GM23248 (cell line): ENCODE measurements at places on chromosomes 11 and 22.

GRCh38 chr11:33525789-33526188, 174.8 kb downstream of the C11orf91 start:
- no peak for DNase-seq

GRCh38 chr11:1199751-1200610, 22.9 kb upstream of the MUC5B start:
- no peak for DNase-seq

GRCh38 chr11:17917556-17917955, 95.3 kb downstream of the SERGEF start:
- no peak for DNase-seq

- no peak for DNase-seq
Observed at GRCh38 chr11:99766811-99767210, 746.1 kb downstream of the CNTN5 start.

DNA sequence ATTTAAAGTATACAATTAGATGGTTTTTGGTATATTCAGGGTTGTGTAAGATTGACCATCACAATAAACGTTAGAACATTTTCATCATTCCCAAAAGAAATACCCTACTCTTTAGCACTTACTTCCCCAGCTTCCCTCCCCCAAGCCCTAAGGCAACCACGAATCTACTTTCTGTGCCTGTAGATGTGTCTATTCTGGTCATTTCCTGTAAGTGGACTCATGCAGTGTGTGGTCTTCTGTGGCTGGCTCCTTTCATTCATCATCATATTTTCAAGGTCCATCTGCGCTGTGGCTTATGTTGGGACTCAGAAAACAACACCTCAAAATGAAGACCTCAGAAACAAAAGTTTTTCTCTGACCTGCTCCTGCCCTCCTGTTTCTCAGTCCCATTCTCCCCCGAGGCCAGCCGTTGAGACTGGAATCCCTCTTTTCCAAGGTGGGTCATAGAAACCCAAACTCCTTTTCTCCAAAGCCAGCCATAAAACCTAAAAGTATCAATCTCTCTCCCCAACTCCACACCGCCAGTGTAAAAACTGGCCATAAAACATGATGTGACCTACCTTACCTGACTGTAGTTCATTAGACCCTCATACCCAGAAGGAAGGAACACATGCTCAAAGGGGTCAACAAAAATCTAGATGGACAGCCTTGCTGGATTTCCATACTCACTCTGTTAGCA, 12.9 kb upstream of the TMPRSS13 start:
- DNase-seq: no peak

- DNase-seq: no peak
Observed at GRCh38 chr11:33855500-33855899, 36.4 kb downstream of the LMO2 start.

DNA sequence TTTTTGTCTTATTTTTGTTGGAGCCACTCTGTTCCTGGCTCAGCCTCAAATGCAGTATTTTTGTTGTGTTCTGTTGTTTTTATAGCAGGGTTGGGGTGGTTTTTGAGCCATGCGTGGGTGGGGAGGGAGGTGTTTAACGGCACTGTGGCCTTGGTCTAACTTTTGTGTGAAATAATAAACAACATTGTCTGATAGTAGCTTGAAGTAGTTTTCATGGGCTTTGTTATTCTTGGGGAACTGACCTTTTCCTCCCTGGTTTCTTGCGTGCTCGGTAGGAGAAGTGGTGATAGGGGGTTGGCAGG, 6.0 kb upstream of the MCM5 start:
- DNase-seq: no peak

GRCh38 chr11:1335811-1336761, 26.7 kb upstream of the TOLLIP start:
- peak; percentile 92 for DNase-seq

DNA sequence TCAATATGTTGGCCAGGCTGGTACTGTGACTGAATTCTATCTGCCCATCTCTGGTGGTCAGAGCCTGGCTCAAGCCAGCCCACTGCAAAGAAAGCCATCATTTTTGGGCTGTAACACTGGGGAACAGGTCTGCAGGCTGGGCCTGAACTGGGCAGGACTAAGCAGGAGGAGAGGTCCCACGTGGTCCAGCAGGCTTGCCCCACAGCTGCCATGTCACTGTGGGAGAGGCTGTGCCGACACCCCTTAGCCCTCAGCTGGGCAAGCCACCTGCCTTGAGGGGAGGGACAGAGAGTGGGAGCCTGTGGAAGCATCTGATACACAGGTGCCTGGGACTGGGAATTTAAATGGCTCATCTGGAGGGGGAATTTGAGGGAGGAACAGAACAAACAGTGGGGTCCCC, 66.7 kb upstream of the CLTCL1 start:
- DNase-seq: no peak

DNA sequence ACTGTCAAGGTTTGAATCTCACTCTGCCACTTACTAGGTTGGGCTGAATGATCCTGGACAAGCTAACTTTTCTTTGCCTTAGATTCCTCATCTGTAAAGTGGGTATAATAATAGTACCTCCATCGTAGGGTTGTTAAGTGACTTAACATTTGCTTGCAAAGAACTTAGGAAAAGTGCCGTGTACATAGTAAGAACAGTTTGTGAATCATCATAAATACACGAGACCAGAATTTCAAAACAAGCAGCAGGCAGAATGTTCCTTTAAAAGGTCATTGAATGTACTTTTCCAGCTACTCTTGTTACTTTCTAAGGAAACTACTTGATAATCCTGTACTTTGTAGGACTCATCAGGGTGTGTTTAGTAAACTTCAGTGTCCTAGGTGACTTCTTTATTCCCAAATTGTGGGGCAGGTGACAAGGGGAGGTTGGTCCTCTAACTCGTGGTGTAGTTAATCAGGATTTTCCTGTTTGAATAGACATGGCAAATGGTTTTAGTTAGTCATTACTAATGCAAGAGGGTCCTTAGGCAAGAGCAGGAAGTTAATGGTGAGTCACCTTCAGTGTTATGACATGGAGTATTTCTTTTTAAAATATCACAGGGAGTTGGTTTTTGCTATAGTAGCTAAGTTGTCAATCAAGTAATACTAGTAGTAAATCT, 67.9 kb downstream of the YAP1 start:
- DNase-seq: peak; percentile 94

GRCh38 chr11:131522851-131523250, 152.4 kb downstream of the NTM start:
- DNase-seq: peak; percentile 20

GRCh38 chr11:45285250-45285828, 802 bp downstream of the SYT13 start:
- no peak for DNase-seq

DNA sequence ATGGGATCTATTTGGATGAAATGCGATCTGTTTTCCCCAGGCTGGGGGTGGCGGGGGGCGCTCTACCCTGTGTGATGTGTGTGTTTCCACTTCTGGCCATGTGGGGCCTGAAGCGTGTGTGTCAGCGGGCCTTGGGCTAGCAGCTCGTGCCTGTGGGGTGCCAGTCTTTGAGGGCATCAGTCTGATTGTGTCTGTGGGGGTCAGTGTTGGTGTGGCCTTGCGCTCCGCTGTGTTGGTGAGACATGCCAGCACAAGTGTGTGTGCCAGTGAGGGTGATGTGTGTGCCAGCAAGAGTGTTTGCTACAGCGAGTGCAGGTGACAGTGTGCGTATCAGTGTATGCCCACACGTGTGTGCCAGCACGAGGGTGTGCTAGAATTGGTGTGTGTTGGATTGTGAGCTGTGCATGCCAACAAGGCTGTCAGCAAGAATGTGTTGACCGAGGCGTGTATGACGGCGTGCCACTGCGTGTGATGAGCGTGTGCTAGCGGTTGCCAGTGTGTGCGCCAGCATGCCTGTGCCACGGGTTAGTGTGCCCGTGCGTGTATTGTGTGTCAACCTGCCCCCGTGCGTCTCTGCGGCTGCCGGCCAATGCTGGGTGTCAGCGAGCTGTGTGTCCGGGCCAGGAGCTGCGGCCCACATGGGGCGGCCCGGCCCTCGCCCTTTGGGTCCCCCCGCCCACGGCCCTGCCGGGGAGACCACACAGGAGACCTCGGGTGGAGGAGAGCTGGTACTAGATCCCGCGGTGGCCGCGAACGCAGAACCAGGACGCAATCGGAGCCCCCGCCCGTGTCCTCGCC, 519 bp downstream of the ARRB1 start:
- DNase-seq: peak; percentile 64
